Osteoblast (primary cell): ENCODE measurements at places on chromosomes 2 and 18.
A peak's percentile ranks its signal among the peaks of the same experiment; 100 is the strongest.

- no peak for DNase-seq
Measured at GRCh38 chr2:71811726-71812125, 335.9 kb downstream of the CYP26B1 start.

- peak; percentile 82 for DNase-seq
Measured at GRCh38 chr2:26185304-26185928, 12.5 kb downstream of the GAREM2 start.

DNA sequence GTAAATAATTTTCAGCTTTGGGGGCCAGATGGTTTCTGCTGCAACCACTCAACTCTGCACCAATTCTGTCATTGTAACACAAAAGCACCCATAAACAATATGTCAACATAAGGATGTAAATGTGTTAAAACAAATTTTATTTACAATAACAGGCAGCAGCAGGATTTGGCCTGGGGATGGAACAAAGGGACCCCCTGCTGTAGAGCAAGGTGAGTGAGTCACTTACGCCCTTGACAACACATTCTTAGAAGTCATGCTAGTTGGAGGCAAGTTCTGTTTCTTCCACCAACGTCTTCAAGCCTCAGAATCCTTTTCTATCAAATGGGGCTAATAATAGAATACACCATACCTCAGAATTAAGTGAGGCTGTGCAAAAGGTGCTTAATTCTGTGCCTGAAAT lies 610.2 kb upstream of the SYT4 start:
- no peak for DNase-seq

DNA sequence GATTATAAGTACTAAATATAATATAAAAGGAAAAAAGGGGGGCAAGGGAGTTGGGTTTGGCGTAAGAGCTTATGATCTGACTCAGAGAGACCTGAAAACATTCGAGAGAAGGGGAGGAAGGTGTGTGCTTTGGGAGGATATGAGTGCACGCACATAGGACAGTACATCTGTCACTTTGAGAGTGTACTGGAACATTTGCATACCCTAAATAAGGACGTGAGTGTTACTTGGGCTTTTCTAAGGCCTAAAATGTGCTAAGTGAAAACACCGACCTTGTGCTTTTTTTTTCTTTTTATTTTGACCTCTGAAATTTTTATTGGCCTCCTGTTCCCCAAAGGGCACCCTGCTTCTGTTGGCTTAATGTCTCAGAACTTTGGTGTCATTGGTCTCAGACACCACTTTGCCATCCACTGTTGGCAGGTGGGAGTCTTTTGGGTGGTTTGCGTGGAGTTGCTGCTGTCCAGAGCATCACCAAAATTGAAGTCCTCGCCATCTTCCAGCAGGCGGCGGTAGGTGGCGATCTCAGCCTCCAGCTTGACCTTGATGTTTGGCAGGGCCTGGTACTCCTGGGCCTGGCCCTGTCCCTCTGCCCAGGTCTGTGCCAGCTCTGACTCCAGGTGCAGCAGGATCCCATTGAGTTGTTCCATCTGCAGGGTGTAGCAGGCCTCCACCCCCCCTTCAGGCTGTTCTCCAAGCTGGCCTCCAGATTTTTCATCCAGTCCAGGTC lies 57.7 kb downstream of the CD28 start:
- DNase-seq = no peak

DNA sequence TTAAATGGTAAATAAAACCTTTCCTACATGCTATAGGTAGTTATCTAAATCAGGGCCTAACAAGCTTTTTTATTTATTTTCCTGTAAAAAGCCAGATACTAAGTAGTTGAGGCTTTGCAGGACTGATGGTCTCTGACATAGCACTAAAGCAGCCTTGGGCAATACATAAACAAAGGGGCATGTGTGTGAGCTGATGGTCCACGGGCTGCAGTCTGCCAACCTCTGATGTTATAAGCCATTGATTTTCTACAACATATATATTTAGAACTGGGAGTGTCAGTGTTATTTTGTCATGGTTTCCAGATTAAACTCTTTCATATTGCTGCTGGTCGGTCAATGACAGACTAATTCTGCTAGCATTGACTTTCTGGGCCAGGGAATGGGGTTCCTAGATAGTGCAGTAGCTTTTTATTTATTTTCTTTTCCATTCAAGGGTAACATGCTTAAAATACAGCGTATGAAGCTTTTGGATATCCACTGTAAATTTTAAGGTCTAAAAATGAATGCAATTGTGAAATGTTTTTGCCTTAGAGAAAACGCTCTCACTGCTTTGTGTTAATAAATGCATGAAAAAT lies 134.0 kb downstream of the NEDD4L start:
- DNase-seq = no peak

DNA sequence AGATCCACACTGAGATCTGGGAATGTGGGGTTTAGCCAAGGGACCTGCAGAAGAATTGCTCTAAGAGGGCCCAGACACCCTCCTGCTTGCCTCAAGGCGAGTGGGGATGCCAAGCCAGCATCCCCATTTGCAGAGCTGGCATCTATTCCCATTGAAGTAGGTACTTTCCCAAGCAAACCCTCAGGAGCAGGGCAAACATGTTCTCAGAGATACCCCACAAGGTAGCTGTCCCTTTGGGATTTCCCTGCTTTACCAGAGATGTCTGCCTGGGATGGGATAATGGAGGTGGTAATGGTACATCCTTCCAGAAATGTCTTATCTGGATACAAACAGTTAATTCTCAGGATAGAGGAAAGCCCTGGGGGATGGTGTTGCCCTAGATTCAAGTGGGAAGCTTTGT lies 51.2 kb downstream of the GYPC start:
- no peak for DNase-seq

DNA sequence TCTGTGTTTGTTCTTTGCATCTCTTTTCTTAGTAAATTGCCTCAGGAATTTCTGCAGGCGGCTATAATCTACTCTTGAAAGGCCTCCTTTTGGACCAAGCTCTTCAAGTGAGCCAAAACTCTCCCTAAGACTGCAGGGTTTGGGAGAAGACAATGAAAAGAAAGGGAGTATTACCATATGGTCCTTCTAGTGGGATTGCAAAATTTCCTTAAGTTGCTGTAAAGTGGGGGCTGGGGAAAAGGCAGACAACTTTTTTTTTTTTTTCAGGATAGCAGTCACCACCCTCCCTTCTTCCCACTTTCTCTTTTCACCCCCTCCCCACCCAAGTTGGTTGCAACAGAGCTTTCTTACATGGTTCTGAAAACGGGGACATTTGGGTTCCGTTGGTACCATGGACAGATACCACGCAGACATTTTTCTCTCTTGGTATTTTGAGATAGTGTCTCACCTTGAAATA lies 183.7 kb downstream of the FHOD3 start:
- no peak for DNase-seq

DNA sequence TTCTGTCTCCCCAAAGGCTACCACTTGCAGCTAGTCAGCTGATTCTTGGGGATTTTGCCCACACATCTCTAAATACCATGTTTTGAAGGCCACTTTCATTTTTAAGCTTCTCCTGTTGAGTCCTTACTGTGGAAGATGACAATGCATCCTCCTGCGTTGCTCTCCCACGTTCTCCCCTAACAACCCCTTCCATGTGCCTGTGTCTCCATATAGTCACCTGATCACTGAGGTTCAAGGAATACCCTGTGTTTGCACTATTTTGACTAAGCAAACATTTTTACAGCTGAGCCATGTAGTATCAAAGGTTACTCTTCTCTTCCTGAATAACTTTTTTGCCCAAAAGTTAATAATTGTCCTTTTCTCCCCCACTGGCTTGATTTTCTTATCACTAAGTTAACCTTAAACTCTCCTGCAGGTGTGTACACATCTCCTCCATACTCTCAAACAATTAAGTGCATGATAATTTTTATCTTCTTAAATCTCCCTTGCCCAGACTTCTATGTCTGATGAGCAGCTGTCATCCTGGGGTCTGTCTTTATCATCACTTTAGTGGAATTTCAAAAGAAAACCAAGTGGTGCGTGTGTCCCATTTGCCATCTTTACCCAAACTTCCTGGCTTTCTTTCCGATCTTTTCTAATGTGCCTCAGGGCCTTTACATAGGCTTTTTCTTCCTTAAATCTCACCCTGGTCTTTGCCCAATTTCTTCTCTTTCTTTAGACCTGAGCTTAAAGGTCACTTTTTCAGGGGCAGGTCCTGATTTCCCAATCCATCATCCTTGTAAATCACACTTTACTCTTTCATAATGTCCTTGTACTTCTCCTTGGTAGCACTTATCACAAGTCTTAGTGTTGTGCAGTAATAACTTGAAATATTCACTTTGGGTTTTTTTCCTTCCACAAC lies 85.2 kb upstream of the SPATS2L start:
- DNase-seq = no peak

DNA sequence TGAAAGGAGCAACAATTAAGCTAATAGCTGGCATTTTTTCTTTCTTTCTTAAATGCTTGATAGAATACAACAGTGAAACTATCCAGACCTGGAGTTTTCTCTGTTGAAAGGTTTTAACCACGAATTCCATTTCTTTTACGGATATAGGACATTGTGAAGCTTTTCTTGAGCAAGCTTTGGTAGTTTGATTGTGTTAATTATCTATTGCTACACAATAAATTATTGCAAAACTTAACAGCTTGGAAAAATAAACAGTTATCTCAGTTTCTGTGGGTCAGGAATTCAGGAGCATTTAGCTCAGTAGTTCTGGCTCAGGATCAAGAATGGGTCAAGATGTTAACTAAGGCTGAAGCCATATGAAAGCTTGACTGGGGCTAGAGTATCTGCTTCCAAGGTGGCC lies 11.7 kb downstream of the PHOSPHO2 start:
- DNase-seq = no peak

DNA sequence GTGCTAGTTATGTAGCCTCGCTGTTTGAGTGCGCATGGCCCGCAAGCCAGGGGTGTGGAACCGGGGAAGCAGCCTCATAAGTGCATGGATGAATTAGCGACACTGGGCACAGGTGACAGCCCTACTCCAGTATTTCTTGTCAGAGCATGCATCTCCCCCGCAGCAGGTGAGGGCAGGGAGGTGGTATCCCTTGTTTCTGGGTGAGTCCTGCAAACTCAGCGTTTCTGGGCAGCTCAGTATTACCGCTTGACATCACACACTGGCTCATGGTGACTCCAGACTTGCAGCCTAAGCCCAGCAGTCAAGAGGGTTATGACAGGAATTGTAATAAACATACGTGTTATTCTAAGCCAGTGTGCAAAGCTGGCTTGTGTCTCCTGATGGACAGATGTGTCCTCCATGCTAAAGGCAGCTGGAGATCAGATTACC lies 2.5 kb downstream of the CABLES1 start:
- DNase-seq = no peak

- DNase-seq = peak; percentile 86
Measured at GRCh38 chr2:66495788-66496640, 61.1 kb downstream of the MEIS1 start.

DNA sequence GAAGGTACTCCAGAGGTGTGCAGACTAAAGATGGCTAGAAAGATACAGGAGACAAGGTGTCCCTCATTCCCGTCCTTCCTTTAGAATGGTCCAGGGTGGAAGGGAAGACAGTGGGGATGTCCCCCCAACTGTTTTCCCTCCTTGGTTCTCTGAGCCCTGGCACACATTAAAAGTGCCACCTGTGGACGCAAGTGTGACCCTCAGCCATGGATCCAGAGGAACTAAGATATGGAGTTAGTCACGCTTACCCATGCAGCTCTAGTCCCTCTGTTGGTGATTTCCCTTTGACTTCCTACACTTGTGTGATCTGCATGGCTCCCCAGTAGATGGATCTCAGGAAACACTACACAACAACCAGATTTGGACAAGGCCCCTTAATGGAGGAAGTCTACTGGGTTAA lies 113.1 kb upstream of the SRD5A2 start:
- no peak for DNase-seq

- no peak for DNase-seq
Measured at GRCh38 chr2:162079514-162079913, 5.5 kb upstream of the DPP4 start.

DNA sequence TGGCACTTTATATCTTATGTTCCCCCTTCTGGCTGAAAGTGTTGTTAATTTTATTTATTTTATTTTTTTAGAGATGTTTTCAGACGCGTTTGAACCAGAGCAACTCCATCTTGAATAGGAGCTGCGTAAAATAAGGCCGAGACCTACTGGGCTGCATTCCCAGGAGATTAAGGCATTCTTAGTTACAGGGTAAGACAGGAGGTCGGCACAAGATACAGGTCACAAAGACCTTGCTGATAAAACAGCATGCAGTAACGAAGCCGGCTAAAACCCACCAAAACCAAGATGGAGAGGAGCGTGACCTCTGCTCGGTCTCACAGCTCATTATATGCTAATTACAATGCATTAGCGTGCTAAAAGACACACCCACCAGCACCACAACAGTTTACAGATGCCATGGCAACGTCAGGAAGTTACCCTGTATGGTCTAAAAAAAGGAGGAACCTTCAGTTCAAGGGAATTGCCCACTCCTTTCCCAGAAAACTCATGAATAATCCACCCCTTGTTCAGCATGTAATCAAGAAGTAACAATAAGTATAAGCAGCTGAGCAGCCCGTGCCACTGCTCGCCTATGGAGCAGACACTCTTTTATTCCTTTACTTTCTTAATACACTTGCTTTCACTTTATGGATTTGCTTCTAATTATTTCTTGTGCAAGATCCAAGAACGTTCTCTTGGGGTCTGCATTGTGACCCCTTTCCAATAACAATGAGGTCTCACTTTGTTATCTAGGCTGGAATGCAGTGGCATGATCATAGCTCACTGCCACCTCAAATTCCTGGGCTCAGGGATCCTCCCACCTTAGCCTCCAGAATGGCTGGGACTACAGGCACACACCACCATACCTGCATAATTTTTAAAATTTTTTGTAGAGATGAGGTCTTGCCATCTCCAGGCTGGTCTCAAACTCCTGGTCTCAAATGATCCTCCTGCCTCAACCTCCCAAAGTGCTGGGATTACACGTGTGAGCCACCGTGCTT lies 55.9 kb downstream of the CACNB4 start:
- no peak for DNase-seq

GRCh38 chr18:12295389-12296086 lies 12.5 kb upstream of the TUBB6 start:
- peak; percentile 77 for DNase-seq

GRCh38 chr2:178286636-178287035 lies 92.3 kb downstream of the OSBPL6 start:
- DNase-seq = no peak

DNA sequence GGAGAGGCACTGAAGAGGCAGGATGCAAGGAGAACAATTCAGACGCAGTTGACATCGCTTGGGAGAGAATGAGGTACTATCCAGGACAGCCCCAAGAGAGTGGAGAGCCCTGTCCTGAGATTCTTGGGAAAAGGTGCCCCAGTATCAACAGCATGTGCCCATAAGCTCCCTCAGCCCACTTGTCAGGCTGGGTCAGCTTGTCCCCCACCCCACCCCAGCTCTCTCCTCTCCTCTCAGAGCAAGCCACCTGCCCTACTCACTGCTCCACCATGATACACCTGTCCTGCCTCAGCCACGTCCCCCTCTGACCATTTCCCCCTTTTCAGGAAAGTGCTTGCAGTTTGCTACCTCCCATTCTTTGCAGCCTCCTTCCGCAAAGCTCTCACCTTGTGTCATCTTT lies 111.8 kb downstream of the XRCC5 start:
- no peak for DNase-seq

- no peak for DNase-seq
Measured at GRCh38 chr2:178379162-178380004, 71.6 kb downstream of the PRKRA start.

- DNase-seq = no peak
Measured at GRCh38 chr2:634041-634440, 43.2 kb downstream of the TMEM18 start.

GRCh38 chr2:168685600-168686451 lies 116.6 kb upstream of the NOSTRIN start:
- no peak for DNase-seq
